Activated naive CD4-positive, alpha-beta T cell treated with anti-CD3 and anti-CD28 coated beads, Interleukin-2, amount 50 U/mL, for 16 hours (primary cell): ENCODE measurements at places on chromosomes 2 and 18.

DNA sequence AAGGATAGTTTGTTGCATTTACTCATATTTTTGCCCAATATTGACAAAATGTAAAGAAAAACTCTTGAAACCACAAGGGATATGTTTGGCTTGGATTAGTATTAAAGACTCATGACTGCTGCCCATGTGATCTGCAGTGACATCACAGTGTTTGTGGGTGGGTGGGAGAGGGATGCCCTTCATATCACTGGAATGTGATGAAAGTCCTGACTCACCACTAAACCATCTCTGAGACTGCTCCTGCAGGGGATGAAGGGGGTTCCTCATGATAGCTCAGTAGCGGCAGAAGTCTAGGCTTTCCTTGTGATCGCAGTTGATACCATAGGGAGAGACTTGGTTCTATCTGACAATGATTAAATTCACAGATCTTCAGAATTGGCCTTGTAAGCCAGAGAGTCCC, 451.2 kb downstream of the CNTNAP5 start:
- DNase-seq: no peak

DNA sequence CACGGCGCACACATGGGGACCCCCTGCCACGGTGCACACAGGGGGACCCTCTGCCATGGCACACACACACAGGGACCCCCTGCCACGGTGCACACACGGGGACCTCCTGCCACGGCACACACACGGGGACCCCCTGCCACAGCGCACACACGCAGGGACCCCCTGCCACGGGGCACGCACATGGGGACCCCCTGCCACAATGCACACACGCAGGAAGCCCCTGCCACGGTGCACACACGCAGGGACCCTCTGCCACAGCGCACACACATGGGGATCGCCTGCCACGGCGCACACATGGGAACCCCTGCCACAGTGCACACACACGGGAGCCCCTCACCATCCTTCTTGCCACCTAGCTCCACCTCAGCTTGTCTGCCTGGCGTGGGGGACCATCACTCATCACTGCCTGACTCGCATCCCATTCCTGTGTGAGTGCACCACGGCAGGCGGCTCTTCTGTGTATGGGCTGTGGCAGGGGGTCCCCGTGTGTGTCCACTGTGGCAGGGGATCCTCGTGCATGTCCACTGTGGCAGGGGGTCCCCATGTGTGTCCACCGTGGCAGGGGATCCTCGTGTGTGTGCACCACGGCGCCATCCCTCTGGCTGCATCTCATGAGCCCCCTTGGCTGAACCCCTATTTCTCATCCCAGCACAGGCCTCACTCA, 206.7 kb downstream of the EIPR1 start:
- DNase-seq: no peak

DNA sequence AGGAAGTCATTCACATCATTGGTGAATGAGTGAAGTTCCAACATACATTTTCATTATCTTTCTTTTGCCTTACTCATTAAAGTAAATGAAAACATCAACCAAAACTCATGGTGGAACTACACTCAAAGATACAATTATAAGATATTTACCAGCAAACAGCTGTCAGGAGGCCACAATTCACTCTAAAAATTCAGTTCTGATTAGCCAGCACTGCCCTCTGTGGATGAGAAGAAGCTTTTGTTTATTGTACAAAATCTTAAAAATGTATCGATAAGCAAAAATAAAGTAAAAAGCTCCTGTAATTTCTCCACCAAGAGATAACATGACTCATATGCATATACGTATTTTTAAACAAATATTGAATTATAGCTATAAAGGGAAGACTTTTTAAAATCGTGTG, 73.5 kb upstream of the RAPGEF4 start:
- no peak for DNase-seq

DNA sequence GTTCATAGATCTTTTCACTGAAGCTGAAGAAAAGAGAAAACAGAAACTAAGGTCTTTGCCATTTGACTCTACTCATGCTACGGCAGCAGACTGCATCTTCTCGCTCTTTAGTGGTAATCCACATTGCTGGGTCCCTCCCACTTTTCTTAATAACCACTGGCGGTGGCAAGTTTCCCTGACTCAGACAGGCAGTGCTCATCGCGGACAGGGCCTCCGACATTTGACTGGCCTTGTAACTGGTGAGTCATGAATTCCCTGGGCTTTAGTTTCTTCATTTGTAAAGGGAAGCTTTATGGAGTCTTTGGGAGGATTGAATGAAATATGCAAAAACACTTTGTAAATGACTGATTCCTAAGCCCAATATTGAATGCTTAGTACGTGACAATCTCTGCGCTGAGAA, 238.2 kb upstream of the RBBP8 start:
- DNase-seq: no peak

GRCh38 chr2:233838726-233839446, 15.4 kb downstream of the HJURP start:
- DNase-seq: no peak

DNA sequence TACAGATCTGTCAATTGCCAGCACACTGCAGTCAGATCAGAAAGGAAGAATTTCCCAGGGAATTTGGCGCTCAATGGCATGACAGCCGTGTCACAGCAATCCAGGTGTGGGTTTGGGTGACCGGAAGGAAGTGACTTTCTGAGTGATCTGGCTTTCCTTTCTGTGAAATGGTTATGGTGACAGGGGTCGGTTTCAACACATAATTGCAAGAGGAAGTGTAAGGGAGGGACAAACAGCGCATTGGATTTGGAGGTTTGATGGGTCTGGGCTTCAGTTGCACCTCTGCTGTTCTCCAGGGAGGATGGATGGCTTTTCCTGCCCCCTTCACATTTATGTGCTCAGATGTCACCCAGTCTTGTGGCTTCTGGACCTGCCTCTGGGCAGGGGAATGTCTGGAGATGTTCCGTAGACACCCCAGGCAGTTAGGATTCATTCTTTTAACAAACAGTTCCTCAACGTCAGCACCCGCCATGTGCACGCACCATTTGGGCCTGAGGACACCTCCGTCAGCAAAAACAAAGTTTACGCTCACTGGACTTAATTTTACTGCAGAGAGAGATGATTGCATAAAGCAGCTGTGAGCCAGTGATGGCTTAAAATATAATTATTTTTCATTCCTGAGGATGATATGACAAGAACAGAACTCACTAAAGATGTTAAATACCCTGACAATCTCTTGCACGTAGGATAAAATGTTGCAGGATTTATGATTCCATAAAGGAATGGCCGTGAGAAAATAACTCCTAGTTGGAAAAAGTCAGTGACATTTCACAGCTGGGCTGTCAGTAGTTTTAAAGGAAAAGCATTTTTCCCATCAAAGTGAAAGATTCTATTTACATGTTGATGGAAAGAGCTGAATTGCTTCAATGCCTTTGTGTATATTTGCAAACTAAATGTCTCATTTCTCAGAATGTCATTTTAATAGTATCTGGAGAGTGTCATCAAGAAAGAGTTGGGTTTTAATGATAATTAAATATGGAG, 36.9 kb downstream of the MBP start:
- DNase-seq: no peak

- no peak for DNase-seq
Measured at GRCh38 chr2:69495861-69496260, 58.6 kb upstream of the NFU1 start.

GRCh38 chr18:57891707-57892391, 88.7 kb upstream of the ATP8B1 start:
- no peak for DNase-seq
